ENCODE measurements at places on chromosomes 12 and 14. TPM values are rescaled to one million over a fixed set of nuclear protein-coding genes. Genes with fewer than 3 reads are reported as not detected.

DNA sequence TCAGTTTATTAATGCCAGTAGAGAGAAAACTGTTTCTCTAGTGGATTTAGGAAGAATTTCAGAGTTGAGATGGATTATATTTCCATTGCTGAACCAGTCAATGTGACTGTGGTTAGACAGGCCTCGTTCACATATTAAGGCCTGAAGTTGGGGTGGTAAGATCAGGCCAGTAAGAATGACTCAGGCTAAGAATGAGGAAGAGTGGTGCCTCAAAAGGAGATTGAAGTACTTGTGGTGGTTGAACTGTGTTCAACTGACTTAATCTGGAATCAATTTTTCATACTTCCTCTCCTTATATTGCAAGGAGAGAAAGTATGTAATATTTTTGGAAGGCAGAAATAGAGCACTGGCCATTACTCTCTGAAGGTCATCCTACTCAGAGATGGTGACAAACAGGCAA, 37.8 kb upstream of the ATF7IP start:
- DNase-seq, result no peak

DNA sequence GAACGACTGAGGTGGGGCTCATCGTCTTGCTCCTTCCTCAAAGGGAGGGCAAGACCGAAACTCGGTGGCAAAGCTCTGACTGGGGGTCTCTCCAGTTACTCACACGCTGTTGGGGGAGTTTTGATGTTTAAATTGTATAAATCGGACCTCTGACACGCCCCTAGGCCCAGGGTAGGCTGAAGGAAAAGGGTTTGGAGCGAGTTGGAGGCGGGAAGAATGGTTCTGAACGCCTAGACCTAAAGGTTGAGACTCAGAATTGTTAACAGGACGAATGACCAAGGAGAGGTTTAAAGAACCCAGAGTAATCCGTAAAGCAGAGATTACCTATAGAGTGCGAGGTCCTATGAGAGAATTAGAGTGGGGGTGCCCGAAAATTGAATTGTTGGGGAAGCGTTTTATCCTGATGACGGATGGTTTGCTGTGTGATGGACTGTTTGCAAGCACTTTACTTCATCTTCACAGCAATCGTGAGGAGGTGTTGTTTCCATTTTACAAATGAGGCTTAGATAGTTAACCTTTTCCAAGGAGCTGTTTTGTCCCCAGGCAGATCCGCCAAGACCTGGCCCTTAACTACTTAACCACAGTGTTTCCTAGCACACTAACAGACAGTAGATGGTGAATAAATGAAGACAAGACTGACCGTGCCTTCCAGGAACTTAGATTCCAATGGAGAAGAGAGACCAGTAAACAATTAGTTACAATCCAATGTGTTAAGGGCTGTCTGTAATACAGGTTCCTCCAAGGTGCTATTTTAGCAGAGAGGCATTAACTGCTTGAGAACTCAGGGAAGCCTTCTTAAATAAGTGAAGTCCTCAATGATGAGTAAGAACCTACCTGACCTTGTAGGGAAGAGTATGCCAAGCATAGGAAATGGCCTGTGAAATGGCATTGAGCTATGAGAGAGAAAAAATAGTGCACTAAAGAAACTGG, 929 bp upstream of the UBE2N start:
- DNase-seq, result peak; percentile 15

DNA sequence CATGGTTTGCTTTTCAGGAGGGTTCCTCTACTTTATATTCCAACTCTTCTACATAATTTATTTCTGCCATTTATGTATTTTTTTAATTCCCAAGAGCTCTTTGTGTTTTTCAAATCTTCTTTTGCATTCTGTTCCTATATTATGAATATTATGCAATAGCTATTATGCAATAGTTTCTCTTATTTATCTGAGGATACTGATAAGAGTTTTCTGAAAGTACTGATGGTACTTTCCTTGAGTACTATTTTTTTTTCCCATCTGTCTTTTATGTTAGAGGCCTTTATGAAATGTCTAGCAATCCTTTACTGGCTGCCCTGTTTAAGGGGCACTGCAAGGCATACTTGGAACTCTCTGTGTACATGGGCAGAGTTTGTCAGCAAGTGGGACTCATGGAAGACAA, 93.4 kb downstream of the SLC41A2 start:
- no peak for DNase-seq

GRCh38 chr14:24311837-24312615, 724 bp downstream of the LTB4R start:
- no peak for DNase-seq

CPSF2 gene
- polyA plus RNA-seq, result 12.3 TPM

RERGL gene
- 48.4 TPM for polyA plus RNA-seq

DNA sequence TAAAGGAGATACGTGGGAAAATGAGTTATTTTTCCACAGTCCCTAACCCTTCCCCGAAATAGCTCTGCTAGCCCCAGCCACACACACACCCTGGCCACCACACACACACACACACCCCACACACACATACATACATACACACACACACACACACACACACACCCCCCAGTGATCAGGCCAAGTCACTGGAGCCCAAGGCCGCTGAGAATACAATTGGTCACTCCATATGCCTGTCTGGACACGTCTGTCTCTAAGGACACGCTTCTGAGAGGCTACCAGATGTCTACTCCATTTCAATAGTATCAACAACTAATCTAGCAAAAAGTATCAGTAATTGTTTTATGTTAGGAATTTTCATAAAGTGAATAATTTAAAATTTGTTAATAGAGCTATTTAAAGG, 13.0 kb upstream of the DIABLO start:
- DNase-seq, result no peak

DNA sequence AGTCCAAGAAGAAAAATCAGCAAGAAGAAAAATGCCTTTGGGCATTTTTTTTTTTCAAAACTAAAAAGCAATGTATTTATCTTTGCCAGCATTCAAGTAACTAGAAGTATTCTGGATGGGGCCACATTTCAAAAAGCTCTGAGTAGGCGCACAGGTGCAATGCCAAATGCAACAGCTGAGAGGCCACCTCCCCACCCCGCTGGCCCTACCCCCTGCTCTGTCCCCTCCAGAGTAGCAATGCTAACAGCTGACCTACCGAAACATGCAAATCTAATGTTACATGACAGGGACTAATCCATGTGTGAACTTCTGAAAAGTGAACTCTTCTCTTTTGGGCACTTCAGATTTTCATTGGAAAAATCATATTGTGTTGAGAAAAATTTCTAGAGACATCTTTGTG, 153.7 kb upstream of the SLC38A2 start:
- no peak for DNase-seq

DNA sequence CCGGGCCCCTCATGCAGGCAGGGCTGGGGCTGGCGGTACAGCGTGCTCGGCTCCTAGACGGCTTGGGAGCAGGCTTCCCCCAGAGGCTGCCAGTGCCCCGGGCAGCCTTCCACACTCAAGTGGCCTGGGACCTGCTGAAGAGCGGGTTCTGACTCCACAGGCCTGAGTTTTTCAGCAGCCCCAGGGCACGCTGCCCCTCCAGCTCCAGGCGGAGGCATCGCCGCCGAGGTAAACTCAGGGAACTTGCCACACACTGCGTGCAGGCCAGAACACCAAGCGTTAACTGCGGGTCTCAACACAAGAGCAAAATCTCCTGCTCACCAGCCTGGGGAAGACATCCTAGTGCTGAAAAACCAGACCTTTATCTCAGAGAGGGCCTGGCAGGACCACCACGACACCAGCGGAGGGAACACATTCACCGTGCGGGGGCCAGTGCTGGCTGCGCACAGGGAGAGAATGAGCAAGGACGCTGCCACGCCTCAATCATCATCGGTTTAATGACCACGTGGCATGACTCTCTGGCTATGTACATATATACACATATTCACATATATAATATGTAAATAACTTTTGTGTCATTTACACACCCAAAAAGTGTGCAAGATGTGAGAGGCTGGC, 21.3 kb downstream of the PSMC1 start:
- no peak for DNase-seq

TAS2R10 gene
- polyA plus RNA-seq, result not detected

All from kidney (tissue), 22 donors.